ENCODE measurements at places on chromosomes 2 and 18. TPM values are rescaled to one million over a fixed set of nuclear protein-coding genes. Genes with fewer than 3 reads are reported as not detected.
A peak's percentile ranks its signal among the peaks of the same experiment; 100 is the strongest.

The CPLX4 gene
- not detected for total RNA-seq

The XDH gene
- total RNA-seq: 0.29 TPM

The CNTNAP5 gene
- total RNA-seq: not detected

The ANKRD36B gene
- total RNA-seq: 8.5 TPM

The CCDC195 gene
- not detected for total RNA-seq

The MYL12B gene
- total RNA-seq: 171 TPM

The ALKAL2 gene
- total RNA-seq: 0.20 TPM

The RNF152 gene
- 17.9 TPM for total RNA-seq

The RAB6C gene
- total RNA-seq: not detected

The MEP1B gene
- total RNA-seq: not detected

DNA sequence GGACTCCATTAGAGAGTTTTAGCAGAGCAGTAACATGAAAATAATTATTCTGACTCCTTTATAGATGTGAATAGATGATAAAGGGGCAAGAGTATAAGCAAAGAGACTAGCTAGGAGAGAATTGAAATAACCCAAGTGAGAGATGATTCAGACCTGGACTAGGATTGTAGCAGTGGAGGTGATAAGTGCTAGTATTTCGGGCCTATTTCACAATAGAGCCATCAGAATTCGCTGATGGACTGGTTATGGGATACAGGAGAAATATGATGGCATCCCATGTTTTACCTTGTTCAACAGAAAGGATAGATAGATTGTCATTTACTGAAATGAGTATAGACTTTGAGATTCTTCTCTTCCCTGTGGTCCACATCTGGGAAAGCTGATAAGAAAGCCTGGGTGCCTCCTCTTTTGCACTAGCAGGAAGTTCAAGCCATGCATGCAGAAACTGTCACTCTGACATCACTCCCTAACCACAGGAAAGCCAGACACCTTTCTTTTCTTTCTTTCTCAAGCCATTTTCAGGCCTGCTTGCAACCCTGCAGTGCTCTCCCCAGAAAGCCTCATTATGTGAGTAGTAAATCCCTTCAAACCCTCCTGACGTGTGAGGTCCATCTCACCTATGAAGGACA is 25.3 kb downstream of the DYNAP start:
- no peak for DNase-seq

GRCh38 chr18:75087119-75088020 is 121.6 kb downstream of the PTGR3 start:
- no peak for DNase-seq

DNA sequence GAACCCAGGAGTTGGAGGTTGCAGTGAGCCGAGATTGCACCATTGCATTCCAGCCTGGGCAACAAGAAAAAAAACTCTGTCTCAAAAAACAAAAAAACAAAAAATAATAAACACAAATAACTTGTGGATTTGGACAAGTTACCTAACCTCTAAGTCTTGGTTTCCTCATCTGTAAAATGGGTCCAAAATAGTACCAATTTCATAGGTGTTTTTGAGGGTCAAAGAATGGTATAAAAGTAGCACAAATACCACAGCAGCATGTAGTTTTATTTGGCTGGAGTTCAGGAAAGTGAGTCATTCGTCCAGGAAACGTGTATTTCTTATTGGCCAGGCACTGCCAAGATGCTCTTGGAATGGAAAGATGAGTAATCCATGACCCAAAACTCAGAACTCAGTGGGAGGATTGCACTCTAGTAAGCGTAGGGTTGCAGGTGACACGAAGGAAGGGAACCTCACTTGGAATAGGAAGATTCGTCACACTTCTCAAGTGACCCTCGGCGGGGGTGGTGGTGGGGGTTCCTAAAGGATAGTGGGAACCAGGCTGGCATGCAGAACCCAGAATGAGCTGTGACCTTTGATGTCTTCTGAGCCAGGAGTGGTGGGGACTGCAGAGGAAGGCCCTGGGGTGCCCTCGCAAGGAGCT is 24.4 kb downstream of the GRHL1 start:
- no peak for DNase-seq

DNA sequence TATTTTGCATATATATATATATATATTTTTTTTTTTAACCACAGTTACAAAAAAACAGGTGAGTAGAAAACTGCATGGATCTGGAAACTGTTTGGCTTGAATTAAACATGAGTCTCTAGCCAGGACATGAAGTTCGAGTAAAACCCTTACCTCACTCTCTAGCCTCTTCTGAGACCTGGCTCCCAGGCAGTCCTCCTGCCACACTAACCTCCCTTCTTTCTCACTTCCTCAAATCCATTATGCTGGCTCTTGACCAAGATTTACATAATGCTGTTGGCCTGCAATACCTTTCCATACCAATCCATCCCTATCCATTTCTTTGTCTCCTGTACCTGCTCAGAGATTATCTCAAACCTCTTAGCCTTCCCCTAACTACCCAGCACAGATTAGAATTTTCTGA is 34.0 kb downstream of the PIGN start:
- DNase-seq: no peak

DNA sequence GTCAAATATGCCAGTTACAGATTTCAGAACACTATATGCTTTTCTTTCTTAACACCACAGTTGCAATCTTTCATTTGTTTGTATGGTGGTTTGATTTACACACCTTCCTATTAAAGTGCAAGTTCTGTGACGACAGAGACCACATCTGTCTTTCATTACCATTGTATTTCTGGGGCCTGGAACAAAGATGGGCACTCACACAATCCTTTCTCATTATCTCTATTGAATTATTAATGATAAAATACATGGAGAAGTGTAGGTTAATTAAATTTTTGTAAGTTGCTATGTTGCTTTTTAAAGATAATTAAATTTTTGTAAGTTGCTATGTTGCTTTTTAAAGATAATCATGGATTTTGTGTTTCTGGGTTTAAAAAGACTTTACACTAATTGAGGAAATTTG is 79.9 kb downstream of the KCTD18 start:
- DNase-seq: no peak

GRCh38 chr2:9401059-9401547 is 22.2 kb downstream of the ITGB1BP1 start:
- DNase-seq: no peak

DNA sequence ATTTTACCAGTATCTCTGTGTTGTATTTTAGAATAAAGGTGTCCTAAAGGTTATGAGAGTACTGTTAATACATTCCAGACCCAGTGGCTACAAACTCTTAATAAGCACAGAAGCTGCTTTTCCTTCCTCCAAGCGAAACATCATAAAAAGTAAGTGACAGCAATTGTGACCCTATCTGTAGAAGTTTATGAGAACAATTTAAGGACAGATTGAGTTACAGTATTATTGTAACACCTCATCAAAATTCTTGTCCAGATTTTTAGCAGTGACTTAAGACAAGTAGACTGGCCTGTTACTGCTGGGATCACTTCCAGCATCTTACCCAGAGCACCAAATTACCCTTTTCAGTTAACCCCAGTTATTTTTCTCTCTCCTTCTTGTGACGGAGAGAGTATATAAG is 154.6 kb downstream of the ERBB4 start:
- no peak for DNase-seq

GRCh38 chr2:145380436-145381017 is 860.6 kb upstream of the ZEB2 start:
- DNase-seq: no peak

- DNase-seq: no peak
Observed at GRCh38 chr2:166539340-166540162, 45.5 kb upstream of the SCN7A start.

GRCh38 chr2:47503481-47504070 is 100.6 kb downstream of the MSH2 start:
- no peak for DNase-seq

- DNase-seq: no peak
Observed at GRCh38 chr2:163479599-163479998, 256.2 kb downstream of the FIGN start.

DNA sequence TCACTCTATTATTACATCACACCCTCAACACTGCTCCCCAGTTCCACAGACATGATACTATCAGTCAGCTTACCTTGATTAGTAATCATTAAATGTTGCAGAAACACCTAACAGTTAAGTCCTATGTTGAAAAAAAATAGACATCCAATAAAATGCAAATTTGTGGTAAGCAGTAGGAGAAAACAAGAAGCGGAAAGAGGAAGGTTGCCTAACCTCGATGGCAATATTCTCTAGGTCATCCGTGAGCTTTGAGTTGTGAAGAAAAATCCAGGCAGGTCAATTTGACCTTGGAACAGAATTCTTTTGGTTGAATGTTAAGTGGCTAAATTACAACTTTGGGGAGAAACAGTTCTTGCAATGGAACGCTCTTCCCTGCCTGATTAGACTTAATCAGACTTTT is 264.4 kb downstream of the AFF3 start:
- no peak for DNase-seq

GRCh38 chr2:237214030-237214675 is 128.5 kb downstream of the COPS8 start:
- DNase-seq: no peak

DNA sequence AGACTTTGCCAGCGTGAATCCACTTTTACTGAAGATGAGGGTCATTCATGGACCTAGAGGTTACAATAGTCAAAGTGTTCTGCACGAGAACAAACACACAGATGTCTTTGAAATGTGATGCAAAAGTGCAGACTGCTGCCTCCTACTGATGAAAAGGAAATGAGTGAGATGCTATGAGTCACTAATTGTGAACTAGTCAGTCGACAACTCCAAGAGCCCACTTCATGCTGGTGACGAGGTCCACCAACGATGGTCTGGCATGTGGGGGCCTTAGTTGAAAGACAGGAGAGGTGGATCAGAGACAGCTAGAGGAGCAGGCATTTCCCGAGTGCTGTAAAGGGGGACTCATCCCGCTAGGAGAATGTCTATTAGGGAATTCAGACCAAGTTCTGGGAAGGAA is 17.1 kb upstream of the ZNF236 start:
- DNase-seq: no peak

DNA sequence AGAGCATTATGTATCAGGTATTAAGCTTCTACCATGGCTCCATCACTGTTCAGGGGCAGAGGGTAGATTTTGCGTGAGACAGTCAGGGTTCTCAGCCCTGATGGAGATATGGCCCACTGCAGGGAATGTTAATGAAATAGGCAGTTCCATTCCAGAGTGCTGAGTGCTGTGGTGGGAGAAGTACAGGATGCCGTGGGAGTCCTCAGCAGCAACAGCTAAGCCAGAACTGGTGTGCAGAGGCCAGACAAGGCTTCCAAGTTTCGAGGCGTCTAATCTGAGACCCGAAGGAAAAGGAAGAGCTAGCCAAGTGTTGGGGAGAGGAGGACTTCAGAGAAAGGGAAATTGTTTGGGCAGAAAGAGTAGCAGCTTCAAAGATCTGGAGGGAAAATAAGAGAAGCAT is 30.2 kb upstream of the MAPRE2 start:
- DNase-seq: peak; percentile 74

DNA sequence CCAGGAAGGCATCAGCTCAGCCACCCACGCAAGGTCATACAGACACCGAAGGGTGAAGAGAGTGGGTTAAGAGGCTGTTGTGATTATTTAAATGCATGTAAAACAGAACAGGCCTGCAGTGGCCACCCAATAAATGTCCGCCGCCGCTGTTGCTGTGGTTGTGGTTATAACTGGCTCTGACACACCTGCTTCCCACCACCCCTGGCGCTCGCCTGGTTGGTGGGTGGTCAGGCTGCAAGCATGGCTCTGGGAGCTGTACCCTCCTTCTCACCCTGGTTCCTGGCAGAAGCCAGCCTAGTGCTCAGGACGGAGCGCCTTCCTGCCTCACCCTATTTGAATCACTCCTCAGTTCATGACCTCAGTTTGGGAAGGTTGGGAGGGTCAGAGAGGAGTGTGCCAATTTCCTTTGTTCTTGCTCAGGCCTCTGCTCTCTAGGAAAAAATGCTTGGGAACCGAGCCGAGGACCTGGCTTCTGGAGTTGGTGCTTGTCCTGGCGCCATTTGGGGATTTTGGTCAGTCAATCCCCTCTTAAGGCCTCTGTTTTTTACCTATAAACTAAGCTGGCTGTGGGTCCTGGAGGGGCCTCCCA is 5.3 kb upstream of the CRYBA2 start:
- no peak for DNase-seq

- DNase-seq: no peak
Observed at GRCh38 chr18:69845593-69846506, 101.8 kb downstream of the CD226 start.

DNA sequence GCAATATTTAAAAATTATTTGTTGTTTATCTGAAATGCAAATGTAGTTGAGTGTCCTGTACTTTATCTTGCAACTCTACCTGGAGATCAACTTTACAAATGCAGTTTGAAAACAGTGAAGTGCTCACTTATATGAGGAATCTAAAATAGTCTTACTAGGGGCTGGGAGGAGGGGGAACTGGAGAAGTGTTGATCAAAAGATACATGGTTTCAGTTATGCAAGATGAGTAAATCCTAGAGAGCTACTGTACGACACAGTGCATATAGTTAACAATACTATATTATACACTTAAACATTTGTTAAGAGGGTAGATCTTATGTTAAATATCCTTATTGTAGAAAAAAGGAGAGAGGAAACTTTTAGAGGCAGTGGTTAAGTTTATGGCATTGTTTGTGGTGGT is 241.9 kb downstream of the BCL11A start:
- DNase-seq: no peak

- no peak for DNase-seq
Observed at GRCh38 chr2:101638817-101639605, 58.5 kb upstream of the MAP4K4 start.

DNA sequence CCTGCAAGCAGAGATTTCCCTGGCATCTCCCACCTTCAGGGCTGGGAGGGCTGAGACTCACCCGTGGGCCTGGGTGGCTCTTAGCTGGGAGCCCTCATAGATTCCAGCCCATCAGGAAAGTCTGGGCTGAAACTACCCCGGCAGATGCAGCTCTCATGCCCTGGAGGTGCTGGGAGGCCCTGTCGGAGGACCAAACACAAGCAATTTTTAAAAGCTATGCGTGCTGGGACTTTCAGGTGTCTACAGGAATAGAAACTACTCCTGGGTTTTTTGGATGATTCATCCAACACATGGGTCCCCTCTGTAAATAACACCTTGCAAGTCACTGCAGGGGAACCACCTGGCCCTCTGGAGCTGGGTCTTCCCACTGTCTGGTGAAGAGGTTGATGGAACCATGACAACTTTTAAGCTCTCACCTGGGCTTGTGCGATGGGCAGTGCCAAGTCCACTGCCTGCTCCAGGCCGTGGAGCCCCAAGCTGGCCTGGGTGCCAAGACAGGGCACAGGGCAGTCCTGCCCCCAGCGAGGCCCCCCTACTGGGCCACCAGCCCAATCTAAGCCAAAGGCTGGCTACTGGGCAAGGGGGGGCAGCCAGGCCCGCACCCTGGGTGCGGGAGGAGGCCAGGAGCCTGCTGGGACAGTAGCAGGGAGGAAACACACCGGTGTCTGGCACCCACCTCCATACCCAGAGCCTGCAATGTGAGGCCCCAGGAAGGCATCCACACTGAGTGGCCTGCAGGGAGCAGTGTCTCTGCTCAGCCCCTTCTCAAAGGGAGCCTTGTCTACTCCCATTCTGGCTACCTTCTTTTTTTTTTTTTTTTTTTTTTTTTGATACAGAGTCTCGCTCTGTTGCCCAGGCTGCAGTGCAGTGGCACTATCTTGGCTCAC is 1.1 kb upstream of the GPR55 start:
- no peak for DNase-seq

DNA sequence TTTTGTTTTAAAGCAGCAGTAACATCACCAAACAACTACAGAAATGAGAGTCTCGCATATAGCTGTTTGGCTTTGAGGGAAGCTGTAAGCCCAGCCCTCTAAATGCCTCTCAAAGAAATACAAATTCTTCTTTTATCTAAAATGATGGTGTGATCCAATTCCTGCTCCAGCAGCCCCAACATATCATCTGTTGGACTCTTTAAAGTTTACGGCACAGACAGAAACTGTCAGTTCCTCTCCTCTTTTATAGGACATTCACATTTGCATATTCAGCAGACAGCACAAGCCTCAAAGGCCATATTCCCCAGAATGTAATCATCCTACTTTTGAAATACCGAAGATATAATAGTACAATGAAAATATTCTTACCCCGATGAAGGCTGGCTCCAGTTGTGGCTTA is 216.9 kb upstream of the REV1 start:
- DNase-seq: no peak
